ENCODE measurements at places on chromosomes 2 and 18.

GRCh38 chr2:10350761-10351160 is 48.1 kb downstream of the HPCAL1 start:
- H3K27ac ChIP-seq: no peak overlapping the region
- no peaks in the 10 kb centered on the region for H3K27me3 ChIP-seq
- DNase-seq: no peak
- no peak overlapping the region for H3K4me3 ChIP-seq
- H3K4me1 ChIP-seq: no peaks in the 10 kb centered on the region
- no peaks in the 10 kb centered on the region for H3K36me3 ChIP-seq

GRCh38 chr2:168552450-168552856 is 96.4 kb downstream of the CERS6 start:
- peak overlapping the region; percentile 51 for H3K4me3 ChIP-seq
- H3K36me3 ChIP-seq: peaks cover 28% of the 10 kb centered on the region
- no peaks in the 10 kb centered on the region for H3K27me3 ChIP-seq
- H3K4me1 ChIP-seq: peaks cover 10% of the 10 kb centered on the region
- H3K27ac ChIP-seq: no peak overlapping the region
- DNase-seq: peak; percentile 93

DNA sequence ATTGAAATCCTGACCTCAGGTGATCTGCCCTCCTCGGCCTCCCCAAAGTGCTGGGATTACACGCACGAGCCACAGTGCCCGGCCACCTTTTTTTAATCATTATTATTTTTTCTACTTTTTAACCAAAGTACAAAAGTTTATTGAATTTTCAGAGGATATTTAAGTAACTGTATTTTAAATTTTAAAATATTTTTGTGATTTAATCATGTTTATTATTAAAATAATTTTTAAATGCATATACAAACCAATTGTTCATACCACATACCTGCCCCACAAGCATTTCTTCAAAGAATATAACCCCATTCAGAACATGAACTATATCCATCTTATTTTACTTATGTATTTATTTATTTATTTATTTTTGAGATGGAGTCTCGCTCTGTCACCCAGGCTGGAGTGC is 163.6 kb upstream of the MAP2 start:
- H3K36me3 ChIP-seq: no peaks in the 10 kb centered on the region
- no peaks in the 10 kb centered on the region for H3K27me3 ChIP-seq
- H3K27ac ChIP-seq: no peak overlapping the region
- H3K4me3 ChIP-seq: no peak overlapping the region
- no peak for DNase-seq

DNA sequence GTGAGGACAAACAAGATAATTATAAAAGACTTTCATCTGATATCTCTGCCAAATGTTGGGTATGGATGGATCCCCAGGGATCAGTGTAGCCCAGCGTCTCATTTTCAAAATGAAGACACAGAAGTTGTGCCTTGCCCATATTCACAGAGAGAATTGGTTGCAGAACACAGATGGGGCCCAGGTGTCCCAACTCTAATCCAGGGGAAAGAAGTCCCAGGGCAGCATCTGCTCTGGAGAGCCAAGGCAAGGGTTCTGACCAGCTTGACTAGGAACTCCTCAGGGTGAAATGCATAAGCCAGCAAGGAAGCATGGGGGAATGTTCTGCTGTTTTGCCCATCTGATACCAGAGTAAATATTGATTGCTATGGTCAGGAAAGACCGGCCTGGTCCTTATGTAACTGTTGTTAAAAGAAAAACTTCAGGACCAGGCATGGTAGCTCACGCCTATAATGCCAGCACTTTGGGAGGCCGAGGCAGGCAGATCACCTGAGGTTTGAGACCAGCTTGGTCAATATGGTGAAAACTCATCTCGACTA is 68.7 kb upstream of the CABLES1 start:
- H3K4me3 ChIP-seq: no peak overlapping the region
- no peaks in the 10 kb centered on the region for H3K36me3 ChIP-seq
- DNase-seq: no peak

DNA sequence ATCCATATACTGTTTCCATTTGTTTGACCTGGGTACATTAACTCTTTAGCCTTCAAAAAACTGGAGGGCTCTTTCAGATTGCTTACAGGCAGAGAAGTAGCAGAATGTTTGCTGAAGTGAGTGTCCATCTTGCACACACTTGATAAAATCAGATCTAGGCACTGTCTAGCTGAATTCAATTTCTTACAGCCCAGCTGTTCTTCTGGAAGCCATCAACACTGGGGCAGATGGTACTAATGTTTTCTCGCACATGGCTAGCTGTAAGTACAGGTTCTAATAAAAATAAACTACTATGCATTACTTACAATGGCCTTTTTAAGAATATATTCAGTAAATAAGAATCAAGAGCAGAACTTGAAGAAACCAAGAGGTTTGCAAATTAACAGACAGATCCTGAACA is 175.9 kb downstream of the NBAS start:
- no peaks in the 10 kb centered on the region for H3K27me3 ChIP-seq
- H3K4me1 ChIP-seq: no peaks in the 10 kb centered on the region
- peaks cover 7% of the 10 kb centered on the region for H3K36me3 ChIP-seq
- H3K27ac ChIP-seq: no peak overlapping the region

DNA sequence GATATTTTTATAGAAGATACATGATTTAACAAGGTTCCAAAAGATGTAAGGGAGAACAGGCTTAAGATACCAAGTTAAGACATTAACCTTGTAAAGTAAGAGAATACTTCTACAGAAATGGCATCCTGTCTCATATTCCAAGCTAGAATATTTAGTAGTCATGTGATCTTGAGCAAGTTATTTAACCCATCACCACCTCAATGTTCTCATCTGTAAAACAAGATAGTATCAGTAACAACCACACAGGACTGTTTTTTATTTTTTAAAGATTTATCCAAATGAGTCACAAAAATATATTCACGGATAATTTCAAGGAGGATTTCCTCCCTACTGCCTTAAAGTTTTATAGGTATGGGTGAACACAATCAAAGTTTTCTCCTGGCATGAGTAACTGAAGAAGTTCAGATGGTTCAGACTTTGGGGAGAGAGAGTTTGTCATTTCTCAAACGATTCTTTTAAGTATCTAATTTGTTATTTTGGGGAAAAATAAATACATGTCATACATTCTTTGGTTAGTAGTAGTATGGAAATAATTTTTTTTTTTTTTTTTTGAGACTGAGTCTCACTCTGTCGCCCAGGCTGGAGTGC is 25.9 kb downstream of the ROCK1 start:
- no peak overlapping the region for H3K27ac ChIP-seq
- no peaks in the 10 kb centered on the region for H3K36me3 ChIP-seq
- H3K4me3 ChIP-seq: no peak overlapping the region
- no peak for DNase-seq

DNA sequence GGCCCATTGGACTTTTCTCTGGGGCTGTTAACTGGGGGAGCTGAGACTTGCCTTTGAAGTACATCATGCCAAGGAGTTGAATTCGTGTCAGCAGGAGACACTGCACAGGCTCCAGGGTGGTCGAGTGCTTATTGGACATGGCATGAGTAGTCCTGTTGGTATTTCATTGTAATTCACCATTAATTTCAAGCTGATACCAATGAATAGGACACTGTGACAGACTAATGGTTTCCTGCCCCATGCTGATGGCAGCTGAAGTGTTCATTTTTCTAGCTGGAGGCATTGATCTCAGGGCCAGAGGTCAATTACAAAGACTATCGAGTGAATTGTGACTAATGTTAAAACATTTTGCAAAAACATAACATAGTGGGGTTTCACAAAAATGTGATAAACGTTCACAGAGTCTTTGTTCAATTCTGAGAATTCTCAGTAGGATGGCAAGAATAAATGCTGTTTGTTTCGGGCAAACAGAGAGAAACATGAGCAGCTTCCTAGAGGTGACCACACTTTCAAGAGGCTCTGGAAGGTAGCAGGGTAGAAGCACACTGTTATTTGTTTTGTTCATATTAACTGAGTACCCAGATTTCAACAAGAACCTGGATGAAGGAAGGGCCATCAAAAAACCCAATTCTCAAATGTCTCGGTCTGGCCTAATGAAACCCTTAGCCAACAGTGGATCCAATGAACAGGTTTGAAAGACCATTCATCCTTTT is 90.6 kb upstream of the ARL4C start:
- no peaks in the 10 kb centered on the region for H3K36me3 ChIP-seq
- H3K27ac ChIP-seq: peak overlapping the region; percentile 55
- H3K4me3 ChIP-seq: no peak overlapping the region
- DNase-seq: no peak
- no peaks in the 10 kb centered on the region for H3K4me1 ChIP-seq

GRCh38 chr2:186255823-186256222 is 230.2 kb upstream of the ZC3H15 start:
- no peaks in the 10 kb centered on the region for H3K4me1 ChIP-seq
- peak; percentile 82 for DNase-seq
- H3K36me3 ChIP-seq: no peaks in the 10 kb centered on the region
- no peak overlapping the region for H3K4me3 ChIP-seq

DNA sequence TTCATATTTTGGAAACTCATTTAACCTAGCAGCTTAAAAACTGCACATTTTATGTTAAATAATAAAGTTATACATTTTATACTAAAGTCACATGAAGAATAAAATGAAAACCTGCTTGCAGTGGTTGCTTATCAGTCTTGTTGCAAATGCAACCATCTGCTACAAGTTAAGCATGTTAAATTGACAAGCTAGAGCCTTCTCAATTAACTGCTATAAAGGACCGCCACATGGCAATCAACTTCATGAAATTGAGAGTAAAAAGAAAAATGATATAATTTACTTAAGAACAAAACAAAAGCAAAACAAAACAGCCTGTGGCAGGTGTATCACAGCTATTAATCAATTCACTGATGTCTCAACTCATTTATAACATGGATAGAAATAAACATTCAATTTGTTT is 78.7 kb downstream of the RTTN start:
- H3K4me1 ChIP-seq: peaks cover 4% of the 10 kb centered on the region
- no peak overlapping the region for H3K27ac ChIP-seq
- H3K4me3 ChIP-seq: no peak overlapping the region
- no peaks in the 10 kb centered on the region for H3K36me3 ChIP-seq

GRCh38 chr2:212505586-212505985 is 33.0 kb downstream of the ERBB4 start:
- no peaks in the 10 kb centered on the region for H3K27me3 ChIP-seq
- H3K36me3 ChIP-seq: no peaks in the 10 kb centered on the region
- no peak overlapping the region for H3K4me3 ChIP-seq
- H3K4me1 ChIP-seq: no peaks in the 10 kb centered on the region
- DNase-seq: no peak

- no peaks in the 10 kb centered on the region for H3K27me3 ChIP-seq
- H3K4me1 ChIP-seq: no peaks in the 10 kb centered on the region
- DNase-seq: no peak
- H3K27ac ChIP-seq: no peak overlapping the region
- H3K4me3 ChIP-seq: no peak overlapping the region
- no peaks in the 10 kb centered on the region for H3K36me3 ChIP-seq
Measured at GRCh38 chr2:144801325-144801724, 281.4 kb upstream of the ZEB2 start.

GRCh38 chr18:9906481-9906880 is 7.3 kb upstream of the VAPA start:
- H3K4me3 ChIP-seq: no peak overlapping the region
- DNase-seq: no peak
- no peaks in the 10 kb centered on the region for H3K4me1 ChIP-seq
- H3K27ac ChIP-seq: no peak overlapping the region
- H3K36me3 ChIP-seq: no peaks in the 10 kb centered on the region

GRCh38 chr18:31232775-31233424 is 70.2 kb upstream of the DSC1 start:
- no peak overlapping the region for H3K27ac ChIP-seq
- peaks cover 7% of the 10 kb centered on the region for H3K4me1 ChIP-seq
- no peak overlapping the region for H3K4me3 ChIP-seq
- H3K36me3 ChIP-seq: no peaks in the 10 kb centered on the region
- no peak for DNase-seq
- no peaks in the 10 kb centered on the region for H3K27me3 ChIP-seq

- DNase-seq: no peak
- H3K27ac ChIP-seq: no peak overlapping the region
- H3K4me1 ChIP-seq: no peaks in the 10 kb centered on the region
- H3K4me3 ChIP-seq: no peak overlapping the region
Measured at GRCh38 chr2:6854416-6854815, 11.3 kb downstream of the CMPK2 start.

DNA sequence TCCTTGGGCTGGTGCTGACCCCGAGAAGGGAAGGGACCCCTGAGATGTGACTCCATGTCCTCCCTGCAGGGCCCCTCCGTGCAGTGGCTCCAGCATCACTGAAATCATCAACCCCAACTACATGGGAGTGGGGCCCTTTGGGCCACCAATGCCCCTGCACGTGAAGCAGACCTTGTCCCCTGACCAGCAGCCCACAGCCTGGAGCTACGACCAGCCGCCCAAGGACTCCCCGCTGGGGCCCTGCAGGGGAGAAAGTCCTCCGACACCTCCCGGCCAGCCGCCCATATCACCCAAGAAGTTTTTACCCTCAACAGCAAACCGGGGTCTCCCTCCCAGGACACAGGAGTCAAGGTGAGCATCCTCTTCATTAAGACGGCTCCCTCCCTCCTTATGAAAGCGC is 53.4 kb upstream of the ATG16L1 start:
- no peaks in the 10 kb centered on the region for H3K4me1 ChIP-seq
- H3K4me3 ChIP-seq: no peak overlapping the region
- no peaks in the 10 kb centered on the region for H3K36me3 ChIP-seq
- no peaks in the 10 kb centered on the region for H3K27me3 ChIP-seq
- DNase-seq: no peak
- no peak overlapping the region for H3K27ac ChIP-seq

DNA sequence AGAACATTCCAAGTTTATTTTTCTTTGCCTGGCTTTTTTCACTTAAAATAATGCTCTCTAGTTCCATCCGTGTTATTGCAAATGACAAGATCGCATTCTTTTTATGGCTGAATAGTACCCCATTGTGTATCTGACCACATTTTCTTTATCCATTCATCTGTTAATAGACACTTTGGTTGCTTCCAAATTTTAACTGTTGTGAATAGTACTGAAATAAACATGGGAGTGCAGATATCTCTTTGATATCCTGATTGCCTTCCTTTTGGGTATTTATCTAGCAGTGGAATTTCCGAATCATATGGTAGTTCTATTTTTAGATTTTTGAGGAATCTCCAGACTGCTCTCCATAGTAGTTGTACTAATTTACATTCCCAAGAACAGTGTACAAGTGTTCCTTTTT is 230.5 kb downstream of the FIGN start:
- no peak for DNase-seq
- H3K36me3 ChIP-seq: no peaks in the 10 kb centered on the region
- no peak overlapping the region for H3K4me3 ChIP-seq
- H3K27ac ChIP-seq: no peak overlapping the region

GRCh38 chr2:39537150-39537549 is 100.1 kb upstream of the MAP4K3 start:
- H3K36me3 ChIP-seq: no peaks in the 10 kb centered on the region
- peaks cover 10% of the 10 kb centered on the region for H3K4me1 ChIP-seq
- no peaks in the 10 kb centered on the region for H3K27me3 ChIP-seq

- H3K4me3 ChIP-seq: no peak overlapping the region
- H3K27ac ChIP-seq: no peak overlapping the region
- no peaks in the 10 kb centered on the region for H3K27me3 ChIP-seq
Measured at GRCh38 chr18:44859751-44860439, 179.2 kb downstream of the SETBP1 start.

Data from endodermal cell (in vitro differentiated cells).